Activated CD8-positive, alpha-beta memory T cell treated with anti-CD3 and anti-CD28 coated beads for 1 hour (primary cell): ENCODE measurements at places on chromosomes 4 and X.

GRCh38 chrX:132677233-132677716 is 188.4 kb upstream of the MBNL3 start:
- no peak for DNase-seq

- DNase-seq = no peak
Observed at GRCh38 chrX:9383655-9384054, 81.2 kb upstream of the TBL1X start.

DNA sequence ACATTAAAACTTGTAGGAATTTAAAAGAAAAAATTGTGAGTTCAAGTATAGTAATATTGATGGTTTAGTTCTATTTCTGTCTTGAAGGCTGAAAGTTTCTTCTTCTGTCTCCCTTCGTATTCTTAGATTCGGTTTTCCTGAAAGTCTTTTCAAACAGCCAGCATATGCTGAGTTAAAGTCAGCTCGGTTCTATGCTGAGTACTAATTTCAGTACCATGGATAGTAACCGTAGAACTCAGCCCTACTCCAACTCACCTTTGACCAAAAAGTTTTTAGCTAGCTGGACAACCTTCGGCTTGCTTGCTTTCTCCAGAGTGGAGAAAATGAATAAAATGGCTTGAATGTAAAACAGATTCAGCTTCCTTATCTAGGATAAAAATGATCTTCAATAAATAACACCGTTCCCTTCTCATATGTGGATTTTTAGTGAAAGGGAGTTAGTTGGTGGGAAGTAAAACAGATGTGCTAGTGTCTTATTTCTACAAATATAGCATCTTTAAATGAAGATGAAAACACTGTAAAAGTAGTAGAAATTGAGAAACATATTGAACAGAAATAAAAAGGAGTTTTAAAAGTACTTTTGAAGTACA is 5.2 kb downstream of the POU4F2 start:
- no peak for DNase-seq

- no peak for DNase-seq
Observed at GRCh38 chr4:5409972-5410618, 298.3 kb downstream of the EVC2 start.

DNA sequence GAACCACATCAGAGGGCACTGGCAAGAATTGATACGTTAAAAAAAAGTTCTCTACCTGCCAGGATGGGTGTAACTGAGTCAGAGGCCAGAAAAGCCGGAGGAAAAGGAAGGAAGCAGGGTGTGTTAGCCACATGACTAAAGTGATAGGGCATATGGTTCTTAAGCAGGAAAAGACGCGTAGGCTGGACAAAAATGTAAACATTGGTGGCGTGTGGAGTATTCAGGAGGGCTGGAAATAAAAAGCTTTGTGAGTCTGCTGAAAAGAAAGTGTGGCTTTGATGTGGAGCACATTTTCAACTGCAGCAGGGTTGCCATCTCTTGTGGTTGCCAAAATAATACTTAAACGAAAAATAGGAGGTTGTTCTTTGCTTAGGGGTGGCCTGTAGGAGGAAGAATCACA is 186.5 kb upstream of the RPL34 start:
- no peak for DNase-seq

GRCh38 chr4:33160126-33160525 is 2440.0 kb downstream of the PCDH7 start:
- DNase-seq = no peak
